IPS-NIHi11 (cell line): ENCODE measurements at places on chromosomes 7 and 10.

- no peak for DNase-seq
Observed at GRCh38 chr10:132688580-132689420, 97.1 kb downstream of the NKX6-2 start.

GRCh38 chr7:157432957-157433576 is 96.3 kb downstream of the DNAJB6 start:
- peak; percentile 76 for DNase-seq

DNA sequence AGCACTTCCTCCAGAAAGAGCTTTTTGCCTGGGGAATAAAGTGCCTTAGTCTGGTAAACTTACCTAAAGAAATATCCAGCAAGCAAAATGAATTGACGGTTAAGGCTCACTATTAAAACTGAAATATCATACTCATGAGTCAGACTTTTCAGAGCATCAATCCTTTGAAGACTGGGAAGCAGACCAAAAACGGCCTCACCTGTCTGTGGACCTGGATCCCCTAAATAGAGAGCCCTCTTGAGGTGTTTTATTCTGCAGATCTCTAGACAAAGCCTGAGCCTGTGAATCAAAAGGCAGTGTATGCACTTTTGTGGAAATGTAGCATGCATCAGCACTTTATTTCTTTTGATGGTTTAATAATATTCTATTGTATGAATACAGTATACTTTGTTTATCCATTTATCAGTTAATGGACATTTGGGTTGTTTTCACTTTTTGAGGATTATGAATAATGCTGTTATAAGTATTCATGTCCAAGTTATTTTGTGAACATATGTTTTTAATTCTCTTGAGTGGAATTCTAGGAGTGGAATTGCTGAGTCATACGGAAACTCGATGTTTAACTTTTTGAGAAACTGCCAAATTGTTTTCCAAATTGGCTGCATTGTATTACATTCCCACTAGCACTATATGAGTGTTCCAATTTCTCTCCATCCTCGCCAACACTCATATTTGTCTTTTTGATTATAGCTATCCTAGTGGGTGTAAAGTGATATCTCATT is 449.0 kb upstream of the IGFBP3 start:
- no peak for DNase-seq

DNA sequence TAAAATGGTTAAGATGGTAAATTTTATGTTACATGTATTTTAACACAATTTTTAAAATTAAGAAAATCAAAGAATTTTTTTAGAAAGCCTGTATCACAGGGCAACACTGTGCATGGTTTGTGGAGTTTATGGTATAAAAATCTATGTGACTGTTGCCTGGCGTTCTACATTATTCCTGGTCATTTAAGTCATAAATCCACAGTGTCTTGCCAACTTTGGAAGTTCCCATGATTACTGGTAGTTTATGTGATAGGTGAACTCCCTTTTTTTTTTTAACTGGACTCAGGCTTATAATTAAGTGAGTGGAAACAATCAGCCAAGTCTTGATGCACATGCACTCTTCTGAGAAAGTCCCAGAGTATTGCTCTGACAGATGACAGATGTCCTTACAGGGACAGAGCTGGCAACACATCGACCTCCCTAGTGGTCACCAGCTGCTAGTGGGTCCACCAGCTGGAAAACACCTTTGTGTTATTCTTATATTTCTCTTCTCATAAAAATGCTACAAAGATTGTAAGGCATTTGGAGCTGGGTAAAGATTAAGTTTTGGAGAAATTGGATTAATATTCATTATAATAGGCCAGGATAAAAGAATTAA is 8.8 kb upstream of the STN1 start:
- no peak for DNase-seq

DNA sequence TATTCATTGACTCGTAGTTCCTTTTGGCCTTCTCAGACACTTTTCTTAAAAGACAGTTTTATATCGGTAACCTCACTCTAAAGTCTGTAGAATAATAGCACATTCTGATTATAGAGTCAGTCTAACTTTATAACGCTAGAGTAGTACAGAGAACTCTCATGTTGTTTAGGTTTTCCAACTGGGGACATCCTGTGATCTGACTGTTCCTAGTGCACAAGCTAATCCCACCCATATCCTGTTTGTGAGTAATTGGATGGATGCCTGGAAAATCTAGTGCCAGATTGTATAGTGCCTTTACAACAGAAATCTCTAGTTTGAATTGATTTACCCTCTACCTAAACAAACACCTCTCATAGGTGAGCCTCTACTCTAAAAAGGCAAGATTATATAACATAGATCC is 107.4 kb downstream of the ZEB1 start:
- DNase-seq = no peak

- DNase-seq = no peak
Observed at GRCh38 chr10:69685802-69686585, 55.9 kb downstream of the FAM241B start.

- no peak for DNase-seq
Observed at GRCh38 chr10:57624066-57624465, 643.6 kb downstream of the IPMK start.

DNA sequence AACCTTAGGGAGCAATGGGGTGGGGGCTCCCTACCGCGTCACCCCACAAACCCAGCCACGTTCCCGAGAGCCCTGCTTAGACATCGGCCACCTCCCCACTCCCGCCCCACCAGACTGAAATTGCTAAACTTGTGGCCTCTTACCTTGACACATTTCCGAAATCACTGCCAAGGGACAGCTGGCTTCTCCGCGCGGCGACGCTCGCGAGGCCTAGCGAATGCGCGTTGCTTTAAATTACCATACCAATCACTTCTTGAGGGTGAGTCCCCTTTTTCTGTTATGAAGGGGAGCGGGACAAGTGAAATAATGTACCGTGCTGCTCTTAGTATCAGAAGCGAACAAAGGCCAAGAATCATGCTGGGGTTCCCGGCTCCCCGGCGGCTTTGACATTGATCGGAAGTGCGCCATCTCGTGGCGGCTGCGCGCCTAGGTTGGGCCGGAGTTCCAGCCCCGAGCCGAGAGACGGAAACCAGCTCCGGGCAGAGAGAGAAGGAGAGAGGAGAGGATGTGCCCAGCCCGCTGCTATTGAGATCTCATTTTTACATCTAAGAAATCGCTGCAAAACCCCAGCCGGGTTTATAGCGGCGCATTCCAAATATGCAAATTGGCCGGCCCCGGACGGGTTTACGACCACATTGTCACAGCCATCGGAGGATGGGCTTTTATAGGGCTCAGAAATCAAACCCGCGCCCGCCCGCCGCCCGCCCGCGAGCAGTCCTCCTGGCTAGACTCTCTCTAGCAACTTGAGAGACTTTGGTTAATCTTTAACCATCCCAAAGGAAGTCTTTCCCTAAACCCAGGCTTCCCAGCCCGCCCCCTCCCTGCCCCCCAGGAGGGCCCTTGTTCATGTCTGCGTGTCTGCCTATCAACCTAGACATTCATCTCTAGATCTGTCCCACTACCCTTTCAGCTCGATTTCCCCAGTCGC is 5.3 kb downstream of the HOXA11 start:
- peak; percentile 84 for DNase-seq

DNA sequence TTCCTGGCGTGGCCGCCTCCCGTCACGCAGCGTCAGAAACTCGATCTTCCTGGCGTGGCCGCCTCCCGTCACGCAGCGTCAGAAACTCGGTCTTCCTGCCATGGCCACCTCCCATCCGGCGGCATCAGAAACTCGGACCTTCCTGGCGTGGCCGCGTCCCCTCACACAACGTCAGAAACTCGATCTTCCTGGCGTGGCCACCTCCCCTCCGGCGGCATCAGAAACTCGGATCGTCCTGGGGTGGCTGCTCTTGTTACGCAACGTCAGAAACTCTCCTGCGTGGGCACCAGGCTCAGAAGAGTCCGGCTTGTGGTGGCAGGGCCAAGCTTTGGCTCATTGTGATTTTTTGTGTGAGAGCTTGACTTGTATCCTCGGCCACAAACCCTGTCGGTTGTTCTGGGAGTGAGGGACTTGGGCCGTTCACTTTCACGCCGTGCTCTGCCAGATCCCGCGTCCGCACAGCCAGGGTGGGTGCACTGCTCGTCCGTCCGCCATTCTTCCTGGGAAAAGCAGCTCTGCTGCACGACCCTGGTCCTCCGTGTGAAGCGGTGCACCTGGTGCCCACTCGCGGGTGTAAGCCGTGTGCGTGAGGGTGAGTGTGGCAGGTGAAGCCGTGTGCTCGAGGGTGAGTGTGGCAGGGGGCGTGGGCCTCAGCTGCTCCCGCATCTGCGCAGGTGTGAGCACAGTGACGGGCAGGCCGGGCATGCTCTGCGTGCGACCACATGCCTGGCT is 49.4 kb upstream of the SUN1 start:
- no peak for DNase-seq

- peak; percentile 60 for DNase-seq
Observed at GRCh38 chr7:27112955-27113949, 10.8 kb upstream of the HOXA2 start.

GRCh38 chr7:32298408-32299132 is 191.6 kb downstream of the LSM5 start:
- peak; percentile 44 for DNase-seq

DNA sequence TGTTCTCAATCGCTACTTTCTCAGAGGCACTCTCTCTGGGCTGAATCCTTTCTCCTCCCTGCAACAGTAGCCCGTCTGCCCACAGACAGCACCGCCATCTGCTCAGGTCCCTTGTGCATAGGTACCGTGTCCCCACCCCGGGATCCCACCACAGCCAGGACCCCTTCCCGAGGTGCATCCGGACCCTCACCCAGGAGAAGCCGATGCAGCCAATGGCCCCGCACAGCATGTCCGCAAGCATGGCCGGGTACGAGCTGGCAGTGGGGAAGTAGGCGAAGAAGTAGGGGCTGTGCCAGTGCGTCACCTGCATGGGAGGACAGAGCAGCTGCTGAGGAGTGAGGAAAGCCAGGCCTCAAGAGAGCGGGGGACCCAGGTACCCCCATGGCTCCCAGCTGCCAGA is 25.5 kb downstream of the DDC start:
- DNase-seq = no peak

DNA sequence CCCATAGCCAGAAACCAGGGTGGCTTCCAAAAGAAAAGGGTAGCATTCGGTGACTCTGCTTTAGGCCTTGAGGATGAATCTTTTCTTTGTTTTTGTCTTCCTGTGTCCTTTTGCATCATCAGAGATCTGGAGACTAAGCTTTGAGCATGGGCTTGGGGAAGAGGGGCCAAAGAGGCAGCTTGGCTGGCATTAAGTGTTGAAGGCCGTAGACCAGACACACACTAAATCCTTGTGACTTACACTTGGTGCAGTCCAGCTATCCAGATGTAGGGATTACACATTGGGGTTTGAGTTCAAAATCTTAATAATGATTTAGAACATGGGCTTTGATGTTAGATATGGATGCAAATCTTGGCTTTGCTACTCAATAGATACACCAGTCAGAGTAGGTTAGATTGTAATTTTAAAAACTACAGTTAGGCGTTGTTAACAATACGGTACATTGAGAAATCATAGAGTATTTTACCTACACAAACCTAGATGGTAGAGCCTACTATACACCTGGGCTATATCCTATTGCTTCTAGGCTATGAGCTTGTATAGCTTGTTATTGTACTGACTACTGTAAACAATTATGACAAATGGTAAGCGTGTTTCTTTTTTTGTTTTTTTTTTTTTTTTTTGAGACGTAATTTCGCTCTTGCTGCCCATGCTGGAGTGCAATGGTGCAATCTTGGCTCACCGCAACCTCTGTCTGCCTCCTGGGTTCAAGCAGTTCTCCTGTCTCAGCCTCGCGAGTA is 3.5 kb downstream of the SEPTIN7 start:
- no peak for DNase-seq

DNA sequence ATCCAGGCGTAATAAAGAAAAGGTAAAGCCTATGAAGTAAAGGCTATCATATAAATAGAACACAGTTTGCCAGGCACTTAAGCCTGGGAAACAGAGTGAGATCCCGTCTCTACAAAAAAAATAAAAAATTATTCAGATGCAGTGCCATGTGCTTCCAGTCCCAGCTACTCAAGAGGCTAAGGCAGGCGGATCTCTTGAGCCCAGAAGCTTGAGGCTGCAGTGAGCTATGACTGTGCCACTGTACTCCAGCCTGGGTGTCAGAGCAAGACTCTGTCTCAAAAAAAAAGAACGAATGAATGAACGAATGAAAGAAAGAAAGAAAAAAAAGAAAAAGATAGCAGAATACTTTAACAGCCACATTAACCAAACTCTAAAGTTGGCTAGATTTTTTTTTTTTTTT is 67.2 kb upstream of the MRLN start:
- no peak for DNase-seq

DNA sequence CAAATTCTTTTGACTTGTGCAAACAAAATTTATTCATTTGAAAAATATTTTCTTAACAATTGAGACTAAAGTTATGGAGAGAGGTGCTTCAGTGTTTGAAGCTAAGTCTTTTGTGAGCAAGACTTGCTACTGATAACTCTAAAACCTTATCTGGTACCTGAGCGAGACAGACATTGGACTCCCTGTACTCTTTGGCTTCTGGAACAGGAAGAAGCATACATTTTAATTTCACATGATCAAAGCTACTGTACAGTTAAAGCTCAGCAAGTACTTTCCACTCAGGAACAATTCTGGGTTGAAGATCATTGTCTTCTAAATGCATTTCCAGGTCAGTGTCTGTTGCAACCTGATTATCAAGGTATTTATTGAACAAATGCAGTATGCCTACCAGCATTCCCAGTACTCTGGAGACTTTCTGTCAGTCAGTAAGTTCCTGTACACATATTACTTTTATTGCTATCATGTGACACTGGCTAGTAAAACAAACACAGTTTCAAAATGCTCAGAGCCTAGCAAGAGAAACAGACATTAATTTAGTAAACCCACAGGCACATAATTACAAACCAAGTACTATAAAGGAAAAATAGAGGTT is 42.4 kb downstream of the CABCOCO1 start:
- no peak for DNase-seq

DNA sequence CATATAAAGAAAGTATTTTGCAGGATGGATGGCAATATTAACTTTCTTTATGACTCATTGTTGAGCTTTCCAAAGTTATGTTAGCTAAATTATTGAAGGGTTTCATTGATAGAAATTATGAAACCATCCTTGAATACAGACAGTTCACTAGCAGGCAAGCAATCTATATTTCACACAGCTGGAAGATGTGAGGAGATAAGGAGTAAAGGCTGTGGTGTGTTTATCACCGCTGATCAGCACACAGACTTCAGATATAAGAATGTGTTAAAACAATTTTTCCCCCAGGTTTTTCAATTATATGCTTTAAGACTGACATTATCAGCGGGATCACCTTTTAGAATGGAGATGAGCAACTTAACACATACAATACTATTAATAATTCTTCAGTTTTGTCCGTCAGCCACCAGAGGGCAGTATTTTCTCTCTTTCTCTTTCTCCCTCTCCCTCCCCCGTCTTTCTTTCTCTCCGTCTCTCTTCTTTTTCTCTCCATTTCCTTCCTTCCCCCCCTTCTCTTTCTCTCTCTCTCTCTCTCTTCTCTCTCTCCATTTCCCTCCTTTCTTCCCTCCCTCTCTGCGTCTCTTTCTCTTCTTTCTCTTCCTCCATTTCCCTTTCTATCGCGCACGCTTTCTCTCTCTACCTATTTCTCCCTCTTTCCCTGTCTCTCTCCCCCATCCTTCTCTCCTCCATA is 62.9 kb upstream of the FAM171A1 start:
- peak; percentile 46 for DNase-seq

- DNase-seq = no peak
Observed at GRCh38 chr7:43753843-43754242, 4.6 kb upstream of the BLVRA start.

- no peak for DNase-seq
Observed at GRCh38 chr7:44167920-44168319, 21.3 kb downstream of the GCK start.
